ENCODE measurements at places on chromosomes 6 and 20.

- peak; percentile 0 for DNase-seq
Measured at GRCh38 chr20:40442181-40442963, 246.7 kb downstream of the MAFB start.

- DNase-seq, result no peak
Measured at GRCh38 chr6:12336121-12336971, 46.2 kb downstream of the EDN1 start.

DNA sequence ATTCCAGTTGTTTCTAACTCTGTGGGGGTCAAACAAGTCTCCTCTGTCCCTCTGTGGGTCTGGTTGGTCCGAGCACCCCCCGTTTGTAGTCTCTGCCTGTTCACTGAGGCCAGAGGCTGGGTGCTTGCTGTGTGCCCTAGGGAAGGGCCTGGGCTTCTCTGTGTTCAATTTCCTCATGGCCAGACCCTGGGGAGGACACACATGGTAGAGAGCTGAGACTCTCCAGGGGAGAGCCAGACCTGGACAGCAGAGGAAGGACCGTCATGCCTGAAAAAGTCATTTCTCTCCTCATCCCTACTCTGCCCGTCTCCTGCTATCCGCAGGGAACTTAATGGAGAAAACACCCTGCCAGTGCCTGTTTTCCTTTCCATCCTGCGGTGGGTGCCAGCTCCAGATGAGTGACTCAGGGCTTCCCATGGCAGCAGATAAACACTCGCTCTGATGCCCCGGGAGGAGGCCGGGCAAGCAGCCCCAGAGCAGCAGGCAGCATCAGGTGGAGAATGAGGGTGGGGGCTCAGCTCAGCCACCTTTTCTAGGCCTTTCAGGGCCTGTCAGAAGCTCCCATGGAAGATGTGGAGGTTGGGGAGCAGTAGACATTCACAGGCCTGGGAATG lies 51.9 kb downstream of the SNAI1 start:
- no peak for DNase-seq

DNA sequence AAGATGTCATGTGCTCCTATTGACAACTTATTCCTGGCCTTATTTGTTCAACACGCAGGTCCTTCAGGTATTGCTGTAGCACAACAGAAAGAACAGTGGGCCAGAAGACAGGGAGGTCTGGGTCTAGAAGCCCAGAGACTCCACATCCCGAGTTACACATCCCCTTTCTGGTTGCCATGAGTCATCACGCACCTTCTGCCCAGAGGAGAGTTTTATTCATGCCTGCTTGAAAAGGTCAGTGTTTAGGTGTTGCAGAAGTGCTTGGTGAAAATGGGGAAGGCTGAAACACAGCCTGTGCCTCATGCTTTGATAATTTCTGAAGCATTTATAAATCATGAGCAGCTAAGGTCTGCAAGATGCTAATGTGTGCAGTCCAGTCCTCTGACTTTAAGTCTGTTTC lies 256.4 kb downstream of the GMPR start:
- no peak for DNase-seq

- DNase-seq, result no peak
Measured at GRCh38 chr6:89481695-89482094, 48.7 kb downstream of the ANKRD6 start.

DNA sequence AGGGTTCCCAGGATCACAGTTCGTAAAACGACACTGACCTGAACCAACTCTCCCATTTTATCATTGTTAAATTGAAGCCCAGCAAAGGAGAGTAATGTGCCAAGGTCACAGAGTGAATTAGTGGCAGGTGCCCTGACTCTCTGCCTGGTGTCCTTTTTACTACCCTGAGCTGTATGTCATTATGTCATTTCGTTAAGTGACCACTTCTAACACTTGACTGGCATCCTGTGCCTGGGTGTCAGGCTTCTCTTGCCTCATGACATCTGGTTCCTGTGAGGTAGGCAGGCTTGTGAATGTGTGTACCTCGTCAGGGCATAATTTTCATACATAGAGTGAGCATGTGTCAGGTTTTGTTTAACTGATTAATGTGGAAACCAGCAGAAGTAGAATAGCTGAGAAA lies 48.6 kb downstream of the RALY start:
- peak; percentile 18 for DNase-seq

DNA sequence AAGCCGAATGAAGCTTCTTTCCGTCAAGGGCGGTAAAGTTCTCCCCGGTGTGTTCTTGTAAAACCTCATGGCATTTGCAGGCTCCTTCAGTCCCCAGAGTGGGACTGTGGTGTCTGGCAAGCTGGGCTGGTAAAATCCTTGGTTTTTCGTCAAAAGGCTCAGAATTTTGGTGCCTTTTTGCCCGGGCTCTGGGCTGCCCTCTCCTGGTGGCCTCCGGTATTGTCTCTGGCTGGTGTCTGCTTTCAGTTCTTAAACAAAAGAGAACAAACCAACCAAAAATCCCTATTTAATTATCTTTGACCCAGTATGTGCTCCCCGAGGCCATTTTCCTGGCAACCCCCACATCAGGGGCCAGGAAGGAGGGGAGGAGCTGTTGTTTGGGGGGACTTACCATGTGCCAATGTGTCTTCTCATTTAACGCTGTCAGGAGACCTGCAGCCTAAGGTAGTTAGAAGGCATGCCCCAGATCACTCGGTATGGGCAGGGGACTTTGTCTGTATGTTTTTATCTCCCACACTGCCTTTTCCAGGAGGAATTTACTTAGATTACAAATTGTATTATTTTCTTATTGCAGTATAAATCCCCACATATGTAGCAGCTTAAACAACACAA lies 11.1 kb downstream of the CDH4 start:
- no peak for DNase-seq

- DNase-seq, result no peak
Measured at GRCh38 chr6:72977114-72977513, 248.2 kb downstream of the KHDC1L start.

DNA sequence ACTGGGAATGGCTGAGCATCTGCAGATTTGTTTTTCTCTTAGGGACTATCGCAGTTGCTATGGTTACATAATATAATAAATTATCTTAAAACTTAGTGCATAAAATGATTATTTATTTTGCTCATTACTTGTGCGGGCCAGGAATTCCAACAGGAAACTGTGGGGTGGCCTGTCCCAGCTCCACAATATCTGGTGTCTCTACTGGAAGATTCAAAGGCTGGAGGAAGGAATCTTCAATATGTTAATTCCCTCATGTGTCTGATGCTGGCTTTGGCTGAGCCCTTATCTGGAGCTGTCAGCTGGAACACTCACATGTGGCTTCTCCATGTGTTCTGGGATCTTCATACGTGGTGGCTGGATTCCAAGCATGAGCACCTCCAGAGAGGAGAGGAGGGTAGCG lies 23.9 kb upstream of the B3GAT2 start:
- DNase-seq, result no peak

GRCh38 chr6:44522871-44523270 lies 135.4 kb downstream of the CDC5L start:
- no peak for DNase-seq

DNA sequence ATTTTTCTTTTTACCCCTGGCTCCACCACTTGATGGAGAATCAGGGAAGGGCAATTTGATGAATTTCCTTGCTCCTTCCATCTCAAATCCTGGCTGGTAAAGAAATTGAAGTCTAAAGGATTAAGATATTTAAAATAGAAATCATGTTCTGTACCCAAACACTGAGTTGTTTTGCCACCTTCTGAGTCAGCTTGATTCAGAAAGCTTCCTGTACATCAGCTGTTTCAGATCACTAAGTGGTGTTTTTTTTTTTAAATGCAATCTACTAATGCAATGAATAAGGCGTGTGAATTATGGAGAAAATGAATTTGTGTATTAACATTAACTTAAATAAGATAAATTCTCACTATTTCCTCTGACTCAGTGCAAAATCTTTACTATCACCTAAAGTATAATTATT lies 11.5 kb upstream of the POPDC3 start:
- no peak for DNase-seq

DNA sequence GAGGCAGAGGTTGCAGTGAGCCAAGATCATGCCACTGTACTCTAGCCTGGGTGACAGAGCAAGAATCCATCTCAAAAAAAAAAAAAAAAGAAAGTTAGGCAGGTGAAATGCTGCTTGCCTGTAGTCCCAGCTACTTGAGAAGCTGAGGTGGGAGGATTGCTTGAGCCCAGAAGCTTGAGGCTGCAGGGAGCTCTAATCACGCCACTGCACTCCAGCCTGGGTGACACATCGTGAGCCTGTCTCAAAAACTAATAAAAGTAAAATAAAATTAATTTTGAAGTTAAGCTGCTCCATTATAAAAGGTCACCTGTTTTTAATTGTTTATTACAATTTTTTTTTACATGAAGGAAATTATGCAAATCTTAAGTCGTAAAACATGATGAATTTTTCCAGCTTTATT lies 23.2 kb upstream of the SAMHD1 start:
- no peak for DNase-seq

GRCh38 chr20:21360705-21361104 lies 36.6 kb downstream of the NKX2-4 start:
- peak; percentile 41 for DNase-seq

DNA sequence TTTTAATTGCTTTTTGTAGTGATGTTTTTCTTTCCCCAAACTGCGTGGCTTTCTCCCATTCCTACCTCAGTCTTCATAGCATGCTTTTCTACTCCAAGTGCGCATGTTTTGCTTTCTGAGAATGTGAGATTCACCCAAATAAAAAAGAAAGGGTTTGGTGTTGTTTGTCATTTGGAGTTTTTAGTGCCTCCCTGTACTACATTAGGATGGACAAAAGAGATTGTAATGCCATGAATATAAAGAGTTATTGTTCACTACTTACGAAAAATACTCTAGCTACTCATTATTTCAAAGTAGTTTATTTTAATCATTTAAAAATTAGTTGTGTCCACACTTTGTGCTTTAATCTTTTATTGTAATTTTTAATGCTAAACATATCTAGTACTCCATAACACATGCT lies 81.8 kb downstream of the RNF217 start:
- no peak for DNase-seq

- DNase-seq, result no peak
Measured at GRCh38 chr6:81172056-81172740, 580.3 kb downstream of the TENT5A start.

DNA sequence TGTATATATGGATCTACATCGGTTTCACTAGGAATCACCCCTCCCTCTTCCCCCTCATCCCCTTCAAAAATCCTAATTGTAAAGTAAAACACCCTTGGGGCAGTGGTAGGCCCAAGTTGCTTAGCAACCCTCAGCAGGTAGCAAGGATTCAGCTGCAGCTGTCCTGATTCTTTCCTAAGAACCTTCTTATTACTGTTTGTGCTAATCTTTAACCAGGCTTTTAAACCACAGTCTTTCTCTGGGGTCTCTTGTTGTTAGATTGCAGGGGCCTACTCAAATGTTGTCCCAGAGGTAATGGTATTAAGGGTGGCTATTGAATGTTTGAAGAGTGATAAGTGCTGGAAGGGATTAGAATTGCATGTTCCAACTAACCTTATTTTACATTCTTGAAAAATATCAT lies 46.4 kb downstream of the PRL start:
- DNase-seq, result peak; percentile 95

GRCh38 chr6:56549014-56549413 lies 93.7 kb downstream of the DST start:
- no peak for DNase-seq

- peak; percentile 23 for DNase-seq
Measured at GRCh38 chr6:155013457-155013876, 18.4 kb downstream of the TIAM2 start.

- no peak for DNase-seq
Measured at GRCh38 chr6:97053643-97054411, 129.3 kb downstream of the KLHL32 start.

GRCh38 chr6:7261852-7262461 lies 51.0 kb downstream of the SSR1 start:
- peak; percentile 33 for DNase-seq

DNA sequence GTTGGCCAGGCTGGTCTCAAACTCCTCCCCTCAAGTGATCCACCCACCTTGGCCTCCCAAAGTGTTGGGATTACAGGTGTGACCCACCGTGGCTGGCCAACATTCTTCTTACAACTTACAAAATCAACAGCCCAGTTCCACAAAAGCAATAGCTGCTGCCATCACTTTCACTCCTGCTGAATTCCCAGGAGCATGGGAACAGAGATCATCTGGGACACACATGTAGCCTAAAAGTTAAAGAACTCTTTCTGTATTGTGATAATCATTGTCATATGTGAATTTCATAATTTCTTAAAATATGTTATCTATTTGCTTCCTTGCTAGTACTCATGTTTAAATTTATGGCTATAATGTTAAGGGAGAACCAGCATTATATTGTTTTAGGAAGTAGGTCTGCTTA lies 51.7 kb downstream of the NCOA6 start:
- no peak for DNase-seq

DNA sequence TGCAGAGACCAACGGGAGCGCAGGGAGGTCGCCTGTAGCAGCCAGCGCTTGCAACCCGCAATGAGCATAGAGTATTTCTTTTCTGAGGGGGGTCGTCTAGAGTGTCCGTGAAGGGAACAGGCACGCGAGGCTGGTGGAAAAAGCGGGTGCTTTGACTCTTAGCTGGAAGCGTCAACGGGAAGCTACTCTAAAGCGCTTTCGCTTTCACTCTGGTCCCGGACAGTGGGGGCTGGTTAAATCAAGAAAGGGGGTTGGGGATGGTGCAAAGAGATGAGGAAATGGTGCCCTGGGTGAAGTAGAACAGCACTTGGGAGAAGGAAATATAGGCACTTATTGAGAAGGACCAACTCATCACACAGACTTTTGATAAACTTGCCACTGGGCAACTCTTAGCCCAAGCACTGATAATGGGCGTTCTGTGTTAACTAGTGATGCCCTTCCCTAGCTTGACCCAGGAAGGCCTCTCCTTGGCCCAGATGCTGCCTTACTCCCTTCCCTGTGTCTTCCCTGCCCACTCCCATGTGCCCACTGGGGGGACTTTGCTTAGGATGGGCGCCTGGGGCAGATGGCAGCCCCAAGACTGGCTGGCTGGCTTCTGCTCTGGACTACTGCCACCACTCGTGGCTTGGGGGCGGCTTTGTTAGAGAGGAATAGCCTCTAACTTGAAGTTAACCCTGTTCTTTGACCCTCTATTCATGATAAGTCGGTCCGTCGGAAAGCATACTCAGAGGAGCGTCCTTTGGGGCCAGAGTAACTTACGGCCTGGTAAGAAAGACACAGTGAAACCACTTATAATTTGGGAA lies 585 bp downstream of the PSMB9 start:
- peak; percentile 47 for DNase-seq

DNA sequence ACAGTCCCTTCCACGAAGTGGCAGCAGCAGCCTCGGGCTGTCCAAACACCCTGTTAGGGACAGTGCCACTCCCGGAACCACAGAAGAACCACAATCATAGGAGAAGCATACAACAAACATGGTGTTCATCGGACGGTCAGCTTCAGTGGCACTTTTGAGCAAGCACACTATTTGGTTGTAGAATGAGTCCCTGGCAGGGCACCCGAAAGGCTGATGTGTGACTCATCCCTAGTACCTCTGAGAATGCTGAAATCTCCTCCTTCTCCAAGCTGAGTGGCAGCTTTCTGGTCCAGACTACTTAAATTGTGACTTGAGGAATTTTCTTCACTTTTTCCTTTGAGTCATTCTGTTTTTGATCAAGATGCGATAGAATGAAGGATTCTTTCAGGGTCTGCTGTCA lies 282.5 kb downstream of the ESR1 start:
- DNase-seq, result no peak

- no peak for DNase-seq
Measured at GRCh38 chr6:24865161-24865560, 66.4 kb upstream of the ARMH2 start.

GRCh38 chr20:5150226-5151076 lies 23.6 kb downstream of the CDS2 start:
- no peak for DNase-seq

GRCh38 chr6:128492386-128492785 lies 28.0 kb downstream of the PTPRK start:
- DNase-seq, result peak; percentile 32
